SIG-M5 (cell line): ENCODE measurements at places on chromosomes 1 and 21.

DNA sequence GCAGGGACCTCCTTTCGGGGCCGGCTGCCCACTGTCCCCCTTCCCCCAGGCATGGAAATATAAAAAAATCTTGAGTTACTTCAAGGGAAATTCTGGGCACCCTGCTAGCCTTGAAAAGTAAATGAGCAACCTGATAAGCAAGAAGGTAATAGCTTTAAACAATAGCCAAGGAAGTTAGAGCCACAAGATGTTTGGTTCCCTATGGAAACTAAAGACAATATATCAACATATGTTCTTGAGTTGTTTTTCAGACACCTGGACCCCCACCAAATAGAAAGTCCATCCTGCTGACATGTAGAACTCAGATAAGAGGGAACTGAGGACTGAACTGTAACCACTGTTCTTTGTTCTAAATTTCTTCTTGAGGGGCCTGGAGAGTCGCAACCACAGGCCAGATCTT, 19.3 kb upstream of the SLC35A3 start:
- DNase-seq, result no peak

GRCh38 chr1:13723810-13724209, 23.8 kb downstream of the PRDM2 start:
- no peak for DNase-seq

GRCh38 chr21:45596704-45597318, 46.7 kb upstream of the PCBP3 start:
- DNase-seq, result no peak

DNA sequence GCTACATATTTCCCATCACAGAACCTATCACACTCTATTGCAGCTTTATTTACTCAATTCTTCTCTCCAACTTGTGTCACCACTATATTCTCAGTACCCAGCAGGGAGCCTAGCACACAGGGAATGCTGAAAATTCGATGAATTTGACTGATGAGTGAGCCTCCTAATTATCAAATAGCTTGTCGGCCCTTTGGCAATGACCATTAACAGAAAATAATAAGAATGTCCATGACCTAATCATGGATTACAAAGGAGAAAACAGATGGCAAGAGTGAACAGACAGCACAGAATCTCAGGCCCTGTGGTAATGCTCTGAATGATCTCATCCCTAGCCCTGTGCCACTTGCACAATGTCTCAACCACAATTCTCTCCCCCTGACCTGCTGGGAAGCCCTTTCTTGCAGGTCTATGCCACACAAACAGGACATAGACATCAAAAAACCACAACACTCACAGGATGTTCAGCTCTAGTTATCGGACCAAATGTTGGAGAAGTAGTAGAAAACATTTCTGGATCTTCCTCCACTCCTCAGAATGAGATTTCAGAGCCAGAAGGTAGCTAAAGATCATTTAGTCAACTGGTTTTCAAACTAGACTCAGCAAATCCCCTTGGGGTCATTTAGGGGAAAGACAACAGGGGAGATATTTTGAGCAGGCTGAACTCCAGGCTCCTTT, 68.4 kb downstream of the LUZP1 start:
- peak; percentile 56 for DNase-seq

GRCh38 chr1:225567789-225568188, 85.1 kb downstream of the ENAH start:
- no peak for DNase-seq

GRCh38 chr1:69739251-69739605, 171.5 kb downstream of the LRRC7 start:
- no peak for DNase-seq

DNA sequence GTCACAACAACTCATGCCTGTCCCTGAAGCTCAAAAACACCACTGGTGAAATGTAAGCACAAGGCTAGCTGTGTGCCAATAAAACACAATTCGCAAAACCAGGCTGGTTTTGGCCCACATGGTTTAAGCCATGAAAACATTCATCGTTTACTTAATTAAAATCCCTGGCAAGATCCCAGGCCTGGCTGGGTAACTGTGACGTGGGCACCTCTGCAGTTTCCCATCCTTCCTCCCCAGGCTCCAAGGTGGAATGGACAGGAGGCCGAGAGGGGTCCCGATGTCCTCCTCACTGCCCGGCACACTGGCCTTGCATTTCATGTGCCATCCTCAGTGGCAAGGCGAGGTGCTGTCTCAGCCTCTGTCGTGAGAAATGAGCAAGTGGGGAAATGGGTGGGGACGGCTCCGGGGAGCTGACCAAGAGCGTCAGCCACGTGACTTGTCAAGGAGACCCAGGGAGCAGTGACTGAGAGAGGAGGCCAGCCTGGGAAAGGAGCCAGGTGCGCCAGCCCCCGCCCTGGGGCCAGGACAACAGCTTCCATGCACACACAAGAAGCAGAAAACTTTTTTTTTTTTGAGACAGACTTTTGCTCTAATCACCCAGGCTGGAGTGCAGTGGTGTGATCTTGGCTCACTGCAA, 153.1 kb upstream of the RAB4A start:
- no peak for DNase-seq

- peak; percentile 89 for DNase-seq
These were observed 8.4 kb upstream of the SLC19A1 start for GRCh38 chr21:45550522-45551210.

- no peak for DNase-seq
These were observed 47.9 kb downstream of the ELF3 start for GRCh38 chr1:202058001-202058908.

- no peak for DNase-seq
These were observed 1.3 kb downstream of the MTFR1L start for GRCh38 chr1:25821112-25821476.

GRCh38 chr1:160945079-160945478, 9.5 kb downstream of the ITLN2 start:
- DNase-seq, result no peak

GRCh38 chr1:177969825-177970371, at the start of gene SEC16B:
SEC16B (minus strand) TSS chr1:177970058; CDS start chr1:177967981, 2,077 bp downstream.
- DNase-seq, result no peak

GRCh38 chr1:94072840-94073522, 48.0 kb downstream of the ABCA4 start:
- DNase-seq, result no peak

DNA sequence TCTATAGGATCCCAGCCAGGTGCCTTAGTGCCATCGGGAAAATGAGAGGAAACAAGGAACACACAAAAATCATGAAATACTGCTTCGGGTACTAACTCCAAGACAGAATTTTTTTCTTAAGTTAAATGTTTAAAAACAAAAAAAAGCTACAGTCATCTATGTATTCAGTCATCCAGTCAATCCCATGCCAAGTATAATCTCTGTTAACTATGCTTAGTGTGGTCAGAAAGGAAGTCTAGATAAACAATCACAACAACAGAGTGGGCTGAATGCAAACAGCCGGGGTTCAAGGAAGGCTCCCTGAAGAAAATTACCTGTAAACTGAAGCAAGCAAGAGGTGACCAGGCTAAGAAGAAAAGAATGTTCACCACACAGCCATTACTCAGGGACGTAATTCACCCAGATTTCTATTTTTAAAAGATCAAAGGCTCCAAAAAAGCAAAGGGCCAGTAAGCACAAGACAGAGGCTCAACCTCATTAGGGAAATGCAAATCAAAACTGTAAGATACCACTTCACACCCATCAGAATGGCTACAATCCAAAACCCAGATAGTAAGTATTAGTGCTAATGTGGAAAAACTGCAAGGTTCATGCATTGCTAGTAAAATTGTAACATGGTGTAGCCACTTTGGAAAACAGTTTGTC, 53.0 kb downstream of the RERE start:
- DNase-seq, result no peak

- no peak for DNase-seq
These were observed 19.4 kb downstream of the HSD11B1 start for GRCh38 chr1:209723756-209724693.

- DNase-seq, result no peak
These were observed 10.9 kb upstream of the IFI16 start for GRCh38 chr1:158998781-158999161.

DNA sequence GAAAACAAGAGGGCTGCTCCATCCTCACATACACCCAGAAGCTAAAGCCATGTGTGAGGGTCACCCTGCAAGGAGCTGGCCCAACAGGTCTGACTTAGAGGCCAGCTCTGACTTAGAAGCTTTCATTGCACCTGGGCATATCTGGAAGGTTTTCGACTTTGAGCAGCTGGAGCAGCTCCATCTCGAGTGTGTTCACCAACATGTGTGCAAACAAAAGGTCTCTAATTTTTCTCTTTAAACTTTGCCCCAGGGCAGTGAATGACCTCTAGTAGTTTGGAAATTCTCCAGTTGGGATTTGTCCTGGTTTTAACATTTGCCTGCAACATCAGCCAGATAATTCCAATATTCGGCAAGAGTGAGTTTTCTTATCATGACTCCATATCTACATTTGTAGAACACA, 108.3 kb downstream of the TNR start:
- no peak for DNase-seq

- no peak for DNase-seq
These were observed 3.0 kb downstream of the IER5 start for GRCh38 chr1:181091309-181092040.
